A375 (cell line): ENCODE measurements at places on chromosomes 3 and 15. TPM values are rescaled to one million over a fixed set of nuclear protein-coding genes. Genes with fewer than 3 reads are reported as not detected.

Gene ADCY5
- 0.04 TPM in 1 of 2 replicates, not detected in the other for total RNA-seq

Gene SUSD5
- total RNA-seq = 5.1 and 9.7 TPM in 2 replicates

Gene NBEAL2
- 16.4 and 16.6 TPM in 2 replicates for total RNA-seq

Gene DGKG
- total RNA-seq = 5.4 TPM in 2 replicates

Gene BFSP2
- total RNA-seq = 0.27 TPM in 1 of 2 replicates, not detected in the other

Gene ADAMTS7
- 2.0 and 2.3 TPM in 2 replicates for total RNA-seq

Gene CSK
- 30.0 and 37.9 TPM in 2 replicates for total RNA-seq

Gene PPARG
- total RNA-seq = 56.1 and 63.7 TPM in 2 replicates

Gene HOMER2
- 16.3 and 18.2 TPM in 2 replicates for total RNA-seq

Gene LMCD1
- 41.4 and 51.2 TPM in 2 replicates for total RNA-seq

Gene TRIP4
- 6.9 and 7.5 TPM in 2 replicates for total RNA-seq

Gene A4GNT
- total RNA-seq = not detected in 2 replicates

Gene KCNH8
- total RNA-seq = 0.72 and 0.79 TPM in 2 replicates

Gene UBE2E1
- total RNA-seq = 74.9 and 77.0 TPM in 2 replicates

Gene TNFAIP8L3
- not detected in 2 replicates for total RNA-seq

Gene ADAMTSL3
- 1.7 and 1.9 TPM in 2 replicates for total RNA-seq

Gene DCP1A
- total RNA-seq = 14.5 and 15.3 TPM in 2 replicates

Gene GOLGA6L1
- not detected in 2 replicates for total RNA-seq

Gene TIMP4
- not detected in 2 replicates for total RNA-seq

Gene SPATA12
- 0.29 TPM in 1 of 2 replicates, not detected in the other for total RNA-seq

Gene ZMAT3
- 1.9 and 3.3 TPM in 2 replicates for total RNA-seq

Gene PTX3
- total RNA-seq = 20.0 and 20.6 TPM in 2 replicates

Gene RAB8B
- 9.6 and 17.6 TPM in 2 replicates for total RNA-seq

Gene SLC51B
- not detected in 2 replicates for total RNA-seq

Gene UPK1B
- not detected in 2 replicates for total RNA-seq

Gene MESP2
- total RNA-seq = 0.74 and 0.98 TPM in 2 replicates

Gene ZNF620
- total RNA-seq = 1.2 and 1.8 TPM in 2 replicates

Gene ARPIN
- total RNA-seq = 7.8 and 12.8 TPM in 2 replicates

Gene LZTFL1
- total RNA-seq = 16.2 and 25.4 TPM in 2 replicates

Gene SYNPR
- total RNA-seq = not detected in 2 replicates

Gene SIDT1
- not detected in 2 replicates for total RNA-seq

Gene CCR5
- not detected in 2 replicates for total RNA-seq

Gene STRIT1
- not detected in 2 replicates for total RNA-seq

Gene C3orf20
- total RNA-seq = not detected in 2 replicates

Gene RAB27A
- 1.3 and 4.4 TPM in 2 replicates for total RNA-seq

Gene SPTSSB
- total RNA-seq = not detected in 2 replicates

Gene OR5H14
- not detected in 2 replicates for total RNA-seq
